ENCODE measurements at places on chromosomes 6 and 20.

GRCh38 chr6:46637145-46637544, 15.5 kb downstream of the CYP39A1 start:
- DNase-seq, result no peak

DNA sequence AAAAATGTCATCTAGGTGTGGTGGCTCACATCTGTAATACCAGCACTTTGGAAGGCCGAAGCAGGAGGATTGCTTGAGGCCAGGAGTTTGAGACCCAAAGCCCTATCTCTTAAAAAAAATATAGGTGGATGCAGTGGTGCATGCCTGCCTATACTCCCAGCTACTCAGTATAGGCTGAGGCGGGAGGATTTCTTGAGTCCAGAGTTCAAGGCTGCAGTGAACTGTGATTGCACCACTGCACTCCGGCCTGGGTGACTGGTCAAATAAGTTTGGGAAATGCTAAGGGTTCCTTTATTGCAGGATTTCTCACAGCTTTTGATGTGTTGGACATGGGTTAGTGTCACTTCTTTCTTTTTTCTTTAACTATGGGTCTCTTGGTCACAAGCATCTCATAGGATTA, 261.3 kb downstream of the PLCB1 start:
- DNase-seq, result no peak

- no peak for DNase-seq
Observed at GRCh38 chr6:37835923-37836322, 16.4 kb downstream of the ZFAND3 start.

DNA sequence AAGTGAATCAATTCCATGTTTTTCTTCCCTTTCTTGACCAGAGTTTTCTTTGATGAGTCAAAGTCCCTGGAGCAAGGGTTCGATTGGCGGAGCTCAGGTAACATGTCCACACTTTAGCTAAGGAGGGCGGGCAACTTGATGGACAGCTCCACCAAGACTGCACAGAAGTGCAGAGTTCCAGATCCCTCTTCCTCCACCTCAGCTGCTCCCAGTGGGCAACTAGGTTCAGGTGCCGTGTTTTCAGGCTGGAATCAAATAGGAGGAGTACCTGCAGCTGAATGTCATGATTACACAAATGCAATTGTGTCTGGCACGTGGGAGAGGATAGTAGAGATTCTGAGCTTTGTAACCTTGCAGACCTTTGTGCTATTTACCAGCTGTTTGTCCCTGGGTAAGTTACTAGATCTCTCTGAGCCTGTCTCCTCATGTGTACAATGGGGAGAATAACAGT, 1.9 kb upstream of the ELMO2 start:
- no peak for DNase-seq

DNA sequence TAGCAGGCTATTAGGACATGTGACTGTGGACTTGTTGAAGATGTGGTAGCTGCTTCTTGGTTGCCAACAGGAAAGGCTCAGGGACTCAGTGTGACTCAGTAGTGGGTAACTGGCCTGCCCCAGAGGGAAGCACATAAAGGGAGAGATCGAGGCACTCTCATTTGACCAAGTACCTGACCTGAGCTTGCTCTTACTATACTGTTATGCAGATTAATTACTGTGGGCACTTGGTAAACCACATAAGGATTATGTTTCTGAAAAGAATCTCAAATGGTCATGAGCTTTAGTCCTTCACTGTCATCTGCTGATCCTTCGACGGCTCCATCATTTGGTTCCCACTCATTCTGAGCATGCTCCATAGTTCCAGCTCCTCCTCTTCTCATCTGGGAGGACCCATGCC, 48.2 kb upstream of the RPL7L1 start:
- DNase-seq, result no peak

- no peak for DNase-seq
Observed at GRCh38 chr6:160117137-160117536, 4.5 kb upstream of the SLC22A1 start.

GRCh38 chr6:77678048-77678447, 25.2 kb downstream of the MEI4 start:
- DNase-seq, result no peak

- no peak for DNase-seq
Observed at GRCh38 chr6:2658788-2659187, 91.9 kb downstream of the MYLK4 start.

- DNase-seq, result no peak
Observed at GRCh38 chr20:48467622-48468021, 360.2 kb downstream of the PREX1 start.

- DNase-seq, result no peak
Observed at GRCh38 chr6:1869308-1869707, 259.6 kb downstream of the FOXC1 start.

DNA sequence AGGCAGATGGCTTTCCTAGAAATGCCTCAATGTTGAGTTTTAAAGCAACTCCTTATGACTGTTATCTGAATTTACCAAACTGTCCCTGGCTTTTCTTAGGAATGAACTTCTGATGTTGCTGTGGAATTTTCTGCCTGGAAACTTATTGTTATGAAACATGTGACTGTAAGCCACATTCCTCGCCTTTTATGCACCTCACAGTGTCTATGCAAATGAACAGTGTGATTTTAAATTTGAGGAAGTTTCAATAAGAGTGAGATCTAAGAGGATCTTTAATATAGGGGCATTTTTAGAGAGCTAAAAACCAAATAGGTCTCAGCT, 2.4 kb upstream of the CCR6 start:
- no peak for DNase-seq

DNA sequence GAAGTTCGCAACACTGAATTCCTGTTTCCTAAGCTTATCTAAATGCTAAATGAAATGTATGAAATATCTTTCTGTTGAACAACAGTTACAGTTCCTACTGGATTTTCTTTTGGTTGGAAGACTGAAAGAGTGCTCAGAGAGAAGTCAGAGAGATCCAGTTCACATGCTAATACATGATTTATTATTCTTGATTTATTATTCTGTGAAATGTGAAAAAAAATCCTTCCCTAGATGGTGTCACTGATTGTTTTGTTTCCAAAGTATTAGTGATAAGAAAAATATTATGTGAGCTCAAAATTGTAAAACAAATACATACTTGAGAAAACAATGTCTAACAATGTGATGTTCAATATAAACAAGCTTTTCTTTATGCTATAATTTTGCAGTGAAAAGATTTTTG, 42.1 kb downstream of the ADGRG6 start:
- DNase-seq, result no peak

DNA sequence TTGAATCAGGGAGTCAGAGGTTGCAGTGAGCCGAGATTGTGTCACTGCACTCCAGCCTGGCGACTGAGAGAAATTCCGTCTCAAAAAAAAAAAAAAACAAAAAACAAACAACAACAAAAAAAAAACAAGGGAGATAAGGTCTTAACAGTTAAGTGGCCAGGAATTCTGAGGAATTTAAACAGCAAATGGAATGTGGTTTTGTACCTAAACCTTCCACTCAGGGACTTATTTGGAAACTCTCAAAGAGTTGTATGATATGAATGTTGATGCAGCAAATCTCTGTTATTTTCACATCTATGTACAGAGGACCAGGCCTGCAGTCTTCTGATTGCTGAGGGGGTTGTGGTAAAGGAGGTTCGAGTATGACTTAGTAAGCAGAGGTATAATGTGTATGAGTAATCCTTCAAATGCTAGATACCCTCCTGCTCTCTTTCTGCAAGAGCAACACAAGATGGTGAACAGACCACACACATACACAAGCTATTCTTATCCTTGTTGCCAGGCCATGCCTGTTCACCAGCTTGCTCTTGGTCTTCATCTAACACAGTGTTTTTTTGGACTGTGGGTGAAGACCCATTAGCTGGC, 174.9 kb upstream of the SCGN start:
- no peak for DNase-seq

GRCh38 chr6:33700391-33701050, 11.0 kb downstream of the UQCC2 start:
- DNase-seq, result no peak

GRCh38 chr20:31712564-31713311, 9.9 kb downstream of the BCL2L1 start:
- DNase-seq, result peak; percentile 52

GRCh38 chr6:14085176-14085787, 32.3 kb upstream of the CD83 start:
- no peak for DNase-seq

DNA sequence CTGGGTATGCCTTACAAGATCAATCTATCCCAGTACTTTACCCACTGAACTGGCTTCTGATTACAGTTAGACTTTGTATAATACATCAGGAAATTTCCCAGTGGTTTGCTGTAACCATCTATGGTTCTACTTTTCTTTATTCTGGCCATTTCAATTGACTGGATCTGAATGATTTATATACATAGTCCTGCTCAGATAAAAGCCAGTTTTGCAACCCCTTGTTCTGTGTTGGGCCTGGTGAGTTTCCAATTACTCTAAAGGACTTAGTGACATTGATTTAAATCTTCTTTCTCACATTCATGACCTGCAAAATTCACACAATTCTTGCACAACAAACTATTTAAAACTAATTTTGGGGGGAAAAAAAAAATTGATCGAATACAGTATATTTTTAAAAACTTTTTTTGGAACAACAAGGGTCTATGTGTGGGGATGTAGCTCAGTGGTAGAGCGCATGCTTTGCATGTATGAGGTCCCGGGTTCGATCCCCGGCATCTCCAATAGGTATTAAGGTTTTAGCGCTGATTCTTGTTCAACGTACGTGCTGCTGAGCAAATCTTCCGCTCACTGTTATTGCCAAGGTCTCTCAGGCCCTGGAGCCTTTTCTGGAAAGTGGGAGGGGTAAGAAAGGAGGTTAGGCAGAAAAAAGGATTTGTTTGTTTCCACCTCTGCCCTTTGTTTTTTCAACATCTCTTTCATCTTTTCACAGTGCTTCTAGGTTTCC, 117.5 kb downstream of the GPX5 start:
- DNase-seq, result no peak

- no peak for DNase-seq
Observed at GRCh38 chr6:26430787-26431186, 9.5 kb upstream of the BTN3A3 start.

DNA sequence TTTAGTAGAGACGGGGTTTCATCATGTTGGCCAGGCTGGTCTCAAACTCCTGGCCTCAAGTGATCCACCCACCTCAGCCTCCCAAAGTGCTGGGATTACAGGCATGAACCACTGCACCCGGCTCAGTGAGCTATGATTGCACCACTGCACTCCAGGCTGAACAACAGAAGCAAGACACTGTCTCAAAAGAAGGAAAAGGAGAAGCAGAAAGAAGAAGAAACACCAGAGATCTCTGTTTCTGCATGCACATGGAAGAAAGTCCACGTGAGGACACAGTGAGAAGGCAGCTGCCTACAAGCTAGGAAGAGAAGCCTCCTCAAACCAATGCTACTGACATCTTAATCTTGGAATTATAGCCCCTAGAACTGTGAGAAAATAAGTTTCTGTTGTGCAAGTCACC, 16.0 kb downstream of the ECT2L start:
- DNase-seq, result no peak

DNA sequence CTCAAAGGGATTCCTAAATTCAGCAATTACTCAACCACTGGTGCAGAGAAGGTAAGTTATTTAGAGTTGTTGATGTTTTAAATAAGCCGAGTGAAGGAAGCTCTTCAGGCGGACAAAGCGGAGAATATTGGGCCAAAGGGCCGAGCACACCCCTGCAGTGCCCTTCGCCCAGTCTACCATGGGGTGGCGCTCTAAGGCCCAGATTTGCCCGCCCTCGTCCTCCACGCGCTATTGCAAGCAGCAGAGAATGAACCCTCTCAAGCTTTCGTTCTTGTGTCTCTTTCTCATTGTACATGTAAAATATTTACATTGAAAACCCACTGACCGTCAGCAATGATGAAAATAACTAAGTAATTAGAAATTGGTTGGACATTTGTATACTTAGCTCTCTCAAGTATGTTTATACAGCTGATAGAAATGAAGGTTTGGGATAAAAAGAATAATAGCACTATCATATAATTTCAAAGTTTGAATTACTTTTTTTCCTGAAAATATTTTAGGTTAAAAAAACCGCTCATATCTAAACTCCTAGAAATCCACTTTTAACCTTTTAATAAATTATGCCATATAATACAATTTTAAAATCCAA, 195.0 kb upstream of the CEP162 start:
- no peak for DNase-seq

DNA sequence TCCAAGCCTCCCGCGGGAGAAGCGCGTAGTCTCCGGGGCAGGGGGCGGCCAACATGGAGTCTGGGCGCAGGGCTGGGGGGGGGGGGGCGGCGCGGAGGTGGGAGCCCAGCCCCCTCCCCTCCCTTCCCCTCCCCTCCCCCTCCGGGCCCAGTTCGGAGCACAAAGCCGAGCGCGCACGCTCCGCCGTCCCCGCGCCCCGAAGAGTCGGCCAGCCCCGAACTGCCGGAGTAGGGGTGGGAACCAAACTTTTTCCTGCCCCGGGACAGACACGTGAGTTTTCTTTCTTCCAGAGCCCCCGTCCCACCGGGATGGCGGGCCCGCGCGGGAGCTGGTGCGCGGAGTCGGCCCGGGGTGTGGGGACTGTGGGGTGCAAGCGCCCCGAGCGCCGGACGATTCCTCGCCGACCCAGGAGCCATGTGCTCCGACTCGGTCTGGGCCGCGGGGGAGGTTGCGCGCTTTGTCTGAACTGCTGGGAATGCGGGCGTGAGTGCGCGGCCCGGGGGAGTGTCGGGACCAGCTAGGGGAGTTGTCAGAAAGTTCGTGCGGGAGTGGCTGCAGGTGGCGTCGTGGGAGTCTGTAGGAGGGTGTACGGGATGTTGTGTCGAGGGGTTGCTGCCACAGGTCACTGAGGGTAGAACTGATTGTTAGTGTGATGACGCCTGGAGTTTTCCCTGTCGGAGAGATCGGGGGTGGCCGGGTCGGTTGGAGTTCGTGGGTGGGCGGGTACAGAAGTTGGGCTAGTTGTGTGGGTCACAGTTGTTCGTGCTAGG, 1.2 kb downstream of the TGIF2 start:
- no peak for DNase-seq

GRCh38 chr6:106977246-106977645, 2.7 kb upstream of the CD24 start:
- DNase-seq, result no peak

DNA sequence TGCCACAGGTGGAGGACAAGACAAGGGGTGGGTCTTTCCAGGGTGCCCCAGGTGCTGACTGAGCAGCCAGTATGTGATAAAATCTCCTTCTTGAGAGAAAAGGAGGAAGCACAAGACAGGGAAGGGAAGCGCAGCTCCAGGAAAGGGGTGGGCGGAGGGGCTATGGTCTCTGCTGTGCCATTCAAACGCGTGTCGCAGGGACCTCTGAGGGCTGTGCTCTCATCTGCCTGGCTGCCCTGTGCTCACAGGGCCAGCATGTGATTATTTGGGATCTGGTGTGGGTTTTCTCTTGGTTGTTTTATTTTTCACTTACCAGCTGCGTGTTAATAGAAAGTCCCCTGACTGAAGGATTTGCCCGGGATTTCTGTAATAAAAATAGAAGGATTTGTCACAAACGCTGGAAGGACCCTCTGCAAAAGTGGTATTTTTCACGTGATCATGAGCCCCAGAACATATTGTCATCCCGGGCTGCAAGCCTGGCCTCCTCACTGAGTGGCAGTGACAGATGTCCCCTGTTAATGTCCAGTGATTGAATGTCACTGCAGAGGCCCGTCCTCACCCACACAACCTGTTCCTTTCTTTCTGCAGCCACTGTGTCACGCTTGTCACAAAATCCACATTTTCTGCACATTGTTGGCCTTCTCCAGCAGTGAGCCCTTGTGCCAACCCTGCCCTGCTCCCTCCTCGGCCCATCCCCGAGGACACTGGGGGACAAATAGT, 35.0 kb upstream of the VSX1 start:
- DNase-seq, result no peak

Measured in fibroblast of skin of left biceps (primary cell).